ENCODE measurements at places on chromosomes 12 and 14. TPM values are rescaled to one million over a fixed set of nuclear protein-coding genes. Genes with fewer than 3 reads are reported as not detected.

- no peak for DNase-seq
These were observed 291.7 kb downstream of the RMST start for GRCh38 chr12:97754306-97754705.

GRCh38 chr12:117580718-117581062, 219.3 kb upstream of the NOS1 start:
- no peak for DNase-seq

- no peak for DNase-seq
These were observed 142.0 kb downstream of the SCARB1 start for GRCh38 chr12:124721501-124722162.

Gene SLCO1C1
- total RNA-seq, result not detected

Measured in fibroblast of lung (primary cell).